ENCODE measurements at places on chromosomes 2 and 18. TPM values are rescaled to one million over a fixed set of nuclear protein-coding genes. Genes with fewer than 3 reads are reported as not detected.

DNA sequence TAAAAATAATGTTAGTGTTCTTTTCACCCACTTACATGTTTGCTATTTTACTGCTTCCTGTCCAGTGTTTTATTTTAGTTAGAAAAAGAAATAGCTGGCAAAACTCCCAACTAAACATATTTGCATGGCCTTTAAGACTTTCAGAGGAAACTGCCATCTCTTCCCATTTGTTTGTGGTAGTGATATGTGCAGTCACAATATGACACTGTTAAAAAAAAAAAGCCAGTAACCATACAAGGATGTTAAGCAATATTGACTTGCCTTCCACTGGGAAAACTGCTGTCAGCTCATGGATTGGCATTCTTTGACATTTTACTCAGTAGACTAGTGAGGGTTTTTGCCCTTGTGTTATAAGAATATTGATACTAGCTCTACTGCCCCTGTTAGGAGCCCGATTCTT, 29.1 kb downstream of the XIRP2 start:
- no peak for DNase-seq

DNA sequence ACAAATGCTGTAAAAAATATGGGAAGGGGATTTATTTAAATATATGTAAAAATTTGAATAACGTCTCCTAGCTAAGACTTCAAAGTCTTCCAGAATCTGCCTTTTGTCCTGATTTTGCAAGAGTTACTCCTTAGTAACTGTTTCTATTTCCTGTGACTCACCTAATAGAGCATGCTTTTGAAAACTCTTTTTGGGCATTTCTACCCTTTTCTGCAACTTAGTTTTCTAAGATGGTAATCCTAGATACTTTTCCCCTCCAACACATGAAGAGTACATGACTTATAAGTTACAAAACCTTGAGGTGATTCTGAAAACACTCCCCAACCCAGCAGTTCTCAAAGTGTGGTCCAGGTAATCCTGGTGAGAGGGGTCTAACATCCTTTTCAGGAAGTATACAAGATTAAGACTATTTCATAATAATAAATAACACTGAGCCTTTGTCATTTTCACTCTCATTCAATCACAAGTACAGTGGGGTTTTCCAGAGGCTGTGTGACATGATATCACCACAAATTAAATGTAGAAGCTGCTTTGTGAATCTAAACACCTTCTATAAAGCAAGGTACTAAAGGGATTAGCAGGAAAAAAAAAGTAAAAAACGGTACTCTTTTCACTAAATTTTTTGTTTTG, 31.9 kb downstream of the PPP4R3B start:
- no peak for DNase-seq

- no peak for DNase-seq
Measured at GRCh38 chr2:197929008-197929885, 124.9 kb downstream of the PLCL1 start.

Gene TOGARAM2
- total RNA-seq, result 9.3 TPM

Gene UPP2
- total RNA-seq, result not detected

Gene MZT2A
- 97.9 TPM for total RNA-seq

Gene LIPG
- not detected for total RNA-seq
